ENCODE measurements at places on chromosomes 2 and 18. TPM values are rescaled to one million over a fixed set of nuclear protein-coding genes. Genes with fewer than 3 reads are reported as not detected.

Gene SCN3A
- 0.58 TPM for total RNA-seq

GRCh38 chr18:31548853-31549252 is 42.8 kb upstream of the TTR start:
- no peaks in the 10 kb centered on the region for H3K36me3 ChIP-seq
- no peak overlapping the region for H3K4me3 ChIP-seq
- H3K4me1 ChIP-seq: no peaks in the 10 kb centered on the region
- DNase-seq: no peak
- H3K27me3 ChIP-seq: no peaks in the 10 kb centered on the region

DNA sequence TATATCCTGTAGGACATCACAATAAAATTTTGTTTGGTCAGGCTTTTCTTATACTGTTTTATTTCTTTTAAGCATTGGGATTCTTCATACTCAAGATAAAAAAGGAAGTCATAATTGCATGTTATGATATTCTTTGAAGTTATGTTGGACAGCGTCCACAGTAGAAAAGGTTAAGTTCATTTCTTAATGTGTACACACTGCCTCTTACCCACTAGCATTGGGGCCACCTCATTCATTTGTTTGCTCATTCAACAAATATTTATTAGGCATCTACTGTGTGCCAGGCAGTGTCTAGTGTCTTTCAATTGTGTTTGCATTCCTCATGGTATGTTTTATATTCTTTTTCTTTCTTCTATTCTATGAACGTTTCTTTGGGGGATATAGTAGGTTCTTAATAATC is 70.2 kb downstream of the PTPRM start:
- no peaks in the 10 kb centered on the region for H3K36me3 ChIP-seq
- no peaks in the 10 kb centered on the region for H3K27me3 ChIP-seq
- H3K4me1 ChIP-seq: no peaks in the 10 kb centered on the region

DNA sequence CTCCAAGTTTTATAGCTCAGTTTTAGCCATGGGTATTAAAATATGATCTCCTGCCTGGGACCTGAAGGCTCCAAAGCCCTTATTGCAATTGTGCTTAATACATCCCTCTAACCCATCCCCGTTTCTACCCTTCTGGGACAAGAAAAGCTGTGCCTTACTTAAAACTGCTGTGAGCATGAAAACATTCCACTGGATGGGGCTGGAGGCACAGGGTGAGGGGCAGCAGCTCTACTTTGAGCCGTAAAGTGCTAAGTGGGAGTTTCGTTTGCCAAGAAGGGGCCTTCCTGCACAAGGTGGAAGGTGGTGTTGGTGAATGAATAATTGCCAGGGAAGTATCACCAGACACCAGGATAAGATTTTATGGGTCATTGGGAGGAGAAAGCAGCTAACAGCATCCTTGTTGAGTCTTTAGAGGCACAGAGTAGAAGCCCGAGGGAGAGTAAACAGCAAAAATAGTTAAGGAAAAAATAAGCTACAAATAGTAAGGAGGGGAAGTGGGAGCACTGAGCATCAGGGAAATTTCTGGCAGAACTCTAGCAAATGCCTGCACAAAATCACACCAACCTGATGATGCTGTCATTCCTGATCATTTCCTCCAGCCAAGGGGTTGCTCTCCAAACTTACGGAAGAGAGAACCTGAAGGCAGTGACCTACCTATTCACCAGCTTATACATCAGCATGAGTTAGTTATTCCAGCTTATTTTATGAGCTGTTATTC is 218.4 kb downstream of the MREG start:
- no peaks in the 10 kb centered on the region for H3K36me3 ChIP-seq
- H3K27ac ChIP-seq: no peak overlapping the region
- no peak overlapping the region for H3K4me3 ChIP-seq
- no peaks in the 10 kb centered on the region for H3K27me3 ChIP-seq

- H3K27me3 ChIP-seq: no peaks in the 10 kb centered on the region
- no peak overlapping the region for H3K27ac ChIP-seq
- no peak for DNase-seq
- H3K36me3 ChIP-seq: no peaks in the 10 kb centered on the region
Observed at GRCh38 chr2:200765995-200766660, 45.6 kb upstream of the BZW1 start.

GRCh38 chr2:135954020-135954601 is 31.3 kb downstream of the DARS1 start:
- peaks cover 2% of the 10 kb centered on the region for H3K36me3 ChIP-seq
- DNase-seq: peak; percentile 46
- no peaks in the 10 kb centered on the region for H3K27me3 ChIP-seq
- H3K4me1 ChIP-seq: no peaks in the 10 kb centered on the region
- no peak overlapping the region for H3K27ac ChIP-seq

DNA sequence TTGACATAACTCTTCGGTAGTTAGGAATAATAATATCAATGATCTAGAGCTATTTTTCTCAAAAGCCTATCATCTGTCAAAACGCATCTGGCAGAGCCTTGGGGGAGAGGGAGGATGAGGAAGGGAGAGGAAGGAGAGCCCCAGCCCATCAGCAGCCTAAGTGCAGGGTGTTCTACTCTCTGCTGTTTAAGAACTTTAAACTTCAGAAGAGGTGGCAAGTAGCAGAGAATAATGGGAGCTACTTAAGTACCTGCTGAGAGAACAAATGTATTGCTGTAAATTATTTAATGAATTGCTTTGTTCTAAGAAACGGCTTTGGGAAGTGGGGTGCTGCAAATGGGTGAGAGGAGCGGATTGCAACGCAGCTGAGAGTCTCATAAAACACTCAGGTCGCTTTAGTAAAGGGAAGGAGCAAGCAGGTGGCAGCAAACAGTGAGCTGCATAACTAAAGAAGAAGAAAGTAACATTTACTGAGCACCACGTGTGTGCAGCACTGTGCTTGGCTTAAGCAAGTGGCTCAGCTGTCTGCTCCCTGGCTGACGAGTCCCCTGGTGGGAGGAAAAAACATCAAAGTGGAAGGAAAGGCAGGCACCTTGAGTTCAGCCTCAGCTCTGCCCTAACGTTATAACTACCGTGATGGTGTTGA is 26.3 kb upstream of the SH3RF3 start:
- H3K4me1 ChIP-seq: no peaks in the 10 kb centered on the region
- H3K36me3 ChIP-seq: no peaks in the 10 kb centered on the region
- DNase-seq: no peak
- no peak overlapping the region for H3K4me3 ChIP-seq

DNA sequence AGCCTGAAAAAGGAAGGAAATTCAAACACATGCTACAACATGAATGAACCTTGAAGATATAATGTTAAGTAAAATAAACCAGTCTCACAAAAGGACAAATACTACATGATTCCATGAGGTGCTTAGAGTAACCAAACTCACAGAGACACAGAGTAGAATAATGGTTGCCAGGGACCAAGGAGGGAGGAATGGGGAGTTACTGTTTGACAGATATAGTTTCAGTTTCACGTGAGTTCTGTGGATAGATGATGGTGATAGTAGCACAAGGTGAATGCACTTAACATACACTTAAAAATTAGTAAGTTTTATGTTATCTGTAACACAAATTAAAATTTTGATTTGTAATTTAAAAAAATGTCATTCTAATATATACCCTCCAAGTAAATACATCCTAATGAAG is 106.9 kb upstream of the ACVR1C start:
- H3K36me3 ChIP-seq: peaks cover 3% of the 10 kb centered on the region

DNA sequence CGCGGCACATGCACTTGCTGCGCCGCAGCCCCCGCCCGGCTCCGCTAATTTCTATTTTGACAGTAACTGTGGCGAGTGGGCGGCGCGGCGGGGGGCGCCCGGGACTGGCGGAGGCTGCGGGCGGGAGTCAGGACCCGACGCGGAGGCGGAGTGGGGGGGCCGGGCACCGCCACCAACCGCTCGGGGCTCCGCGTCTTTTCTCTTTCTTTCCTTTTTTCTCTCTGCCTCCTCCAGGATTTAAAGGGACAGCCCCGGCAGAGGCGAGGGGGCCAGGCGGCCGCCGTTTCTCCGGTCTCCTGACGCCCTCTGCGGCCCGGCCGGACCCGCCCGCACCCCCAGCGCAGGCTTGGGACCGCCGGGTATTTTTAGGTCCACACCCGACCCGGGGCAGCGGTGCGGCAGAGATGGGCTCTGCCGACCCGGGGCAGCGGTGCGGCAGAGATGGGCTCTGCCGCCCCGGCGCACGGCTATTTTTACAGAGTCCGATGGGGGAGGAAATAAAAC is 460 bp upstream of the ZBTB7C start:
- H3K4me3 ChIP-seq: peak overlapping the region; percentile 42
- H3K27me3 ChIP-seq: peaks cover 37% of the 10 kb centered on the region
- no peaks in the 10 kb centered on the region for H3K36me3 ChIP-seq
- no peak overlapping the region for H3K27ac ChIP-seq

Gene MAP2
- total RNA-seq: not detected

- no peaks in the 10 kb centered on the region for H3K27me3 ChIP-seq
- no peak overlapping the region for H3K27ac ChIP-seq
- peaks cover 20% of the 10 kb centered on the region for H3K36me3 ChIP-seq
- no peak overlapping the region for H3K4me3 ChIP-seq
- H3K4me1 ChIP-seq: peaks cover 30% of the 10 kb centered on the region
Observed at GRCh38 chr2:189662669-189663226, 1.5 kb downstream of the ASNSD1 start.

- H3K27me3 ChIP-seq: no peaks in the 10 kb centered on the region
- no peak overlapping the region for H3K27ac ChIP-seq
- H3K4me1 ChIP-seq: no peaks in the 10 kb centered on the region
- DNase-seq: no peak
- no peak overlapping the region for H3K4me3 ChIP-seq
Observed at GRCh38 chr18:40338284-40338683, 1616.8 kb upstream of the PIK3C3 start.

DNA sequence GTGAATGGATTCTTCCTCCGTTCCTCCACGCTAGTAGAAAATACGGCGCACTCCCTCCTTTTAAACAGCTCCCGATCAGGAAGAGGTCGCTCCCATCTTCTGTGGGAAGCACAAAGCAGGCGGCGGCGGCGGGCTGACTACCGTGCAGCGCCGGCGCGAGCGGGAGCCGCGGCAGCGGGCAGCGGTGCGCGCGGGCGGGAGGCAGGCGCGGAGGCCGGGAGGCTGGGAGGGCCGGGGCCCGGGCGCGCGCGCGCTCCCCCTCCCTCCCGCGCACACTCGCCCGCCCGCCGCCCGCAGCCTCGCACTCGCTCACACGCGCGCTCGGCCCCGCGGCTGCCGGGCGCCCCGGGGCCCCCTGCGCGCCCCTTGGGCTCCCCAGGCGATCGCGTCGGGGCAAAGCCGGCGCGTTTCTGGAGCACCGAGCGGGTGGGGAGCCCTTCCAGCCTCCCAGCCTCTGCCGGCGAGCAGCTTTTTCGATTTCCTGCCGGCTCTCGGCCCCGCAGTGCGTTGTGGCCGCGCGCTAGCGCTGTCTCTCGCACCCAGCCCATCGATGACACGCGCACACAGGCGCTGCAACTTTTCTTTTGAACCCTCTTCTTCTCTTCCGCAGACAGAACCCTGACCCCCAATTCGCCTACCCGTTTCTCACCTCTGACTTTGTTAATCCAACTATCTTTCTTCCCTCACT is at the start of gene SLC8A1:
TSS of gene SLC8A1 (minus strand) at position 173 of the 688 bp plus-strand sequence.
- H3K27ac ChIP-seq: no peak within 1 kb of the TSS
- H3K36me3 ChIP-seq: no peaks in the 10 kb centered on the region
- no peak for DNase-seq
- peaks cover 8% of the 10 kb centered on the region for H3K4me1 ChIP-seq

Gene RAX
- not detected for total RNA-seq

DNA sequence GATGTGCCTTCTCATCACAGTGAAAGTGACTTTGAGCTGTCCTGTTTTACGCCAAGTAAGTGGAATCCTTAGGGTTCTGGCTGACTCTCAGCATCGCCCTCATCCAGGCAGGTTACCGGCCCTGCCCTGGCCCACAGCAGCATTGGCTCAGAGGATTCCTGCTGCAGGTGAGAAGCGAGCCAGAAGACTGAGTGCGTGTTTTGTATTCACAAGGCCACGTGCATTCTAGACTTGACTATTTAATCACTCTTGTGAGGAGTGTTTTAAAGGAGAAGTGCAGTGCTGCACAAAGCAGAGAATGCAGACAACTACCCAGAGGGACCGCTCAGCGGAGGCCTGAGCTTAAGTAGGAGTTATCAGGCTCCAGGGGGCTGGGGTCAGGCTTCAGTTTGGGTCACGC is 48.3 kb downstream of the LAMA3 start:
- H3K27ac ChIP-seq: no peak overlapping the region
- no peaks in the 10 kb centered on the region for H3K36me3 ChIP-seq
- H3K4me3 ChIP-seq: no peak overlapping the region
- no peaks in the 10 kb centered on the region for H3K4me1 ChIP-seq
- H3K27me3 ChIP-seq: no peaks in the 10 kb centered on the region

- DNase-seq: no peak
- H3K27ac ChIP-seq: no peak overlapping the region
- no peaks in the 10 kb centered on the region for H3K27me3 ChIP-seq
- H3K4me3 ChIP-seq: no peak overlapping the region
Observed at GRCh38 chr2:204122425-204122824, 185.9 kb downstream of the ICOS start.

DNA sequence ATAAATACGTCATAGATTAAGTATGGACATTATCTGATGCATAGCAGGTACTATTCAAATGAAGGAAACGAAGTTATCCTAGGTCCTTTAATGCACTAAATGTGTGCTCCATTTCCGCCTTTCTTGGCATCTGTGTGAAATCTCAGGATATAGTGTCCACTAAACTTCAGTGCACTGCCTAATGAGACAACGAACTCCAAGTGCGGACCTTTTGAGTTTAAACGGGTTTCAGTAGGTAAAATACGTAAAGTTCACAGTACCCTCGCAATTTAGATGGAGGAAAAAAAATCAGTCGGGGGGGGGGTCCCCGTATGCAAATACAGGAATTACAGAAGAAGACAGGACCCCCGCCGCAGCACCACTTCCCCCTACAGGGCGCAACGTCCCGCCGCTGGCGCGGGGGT is 729 bp upstream of the REL start:
- H3K4me1 ChIP-seq: peaks cover 6% of the 10 kb centered on the region
- peak overlapping the region; percentile 100 for H3K27ac ChIP-seq
- peak overlapping the region; percentile 99 for H3K4me3 ChIP-seq
- H3K36me3 ChIP-seq: no peaks in the 10 kb centered on the region

Data from natural killer cell (primary cell).